ENCODE measurements at places on chromosomes 16 and 17.
A peak's percentile ranks its signal among the peaks of the same experiment; 100 is the strongest.

DNA sequence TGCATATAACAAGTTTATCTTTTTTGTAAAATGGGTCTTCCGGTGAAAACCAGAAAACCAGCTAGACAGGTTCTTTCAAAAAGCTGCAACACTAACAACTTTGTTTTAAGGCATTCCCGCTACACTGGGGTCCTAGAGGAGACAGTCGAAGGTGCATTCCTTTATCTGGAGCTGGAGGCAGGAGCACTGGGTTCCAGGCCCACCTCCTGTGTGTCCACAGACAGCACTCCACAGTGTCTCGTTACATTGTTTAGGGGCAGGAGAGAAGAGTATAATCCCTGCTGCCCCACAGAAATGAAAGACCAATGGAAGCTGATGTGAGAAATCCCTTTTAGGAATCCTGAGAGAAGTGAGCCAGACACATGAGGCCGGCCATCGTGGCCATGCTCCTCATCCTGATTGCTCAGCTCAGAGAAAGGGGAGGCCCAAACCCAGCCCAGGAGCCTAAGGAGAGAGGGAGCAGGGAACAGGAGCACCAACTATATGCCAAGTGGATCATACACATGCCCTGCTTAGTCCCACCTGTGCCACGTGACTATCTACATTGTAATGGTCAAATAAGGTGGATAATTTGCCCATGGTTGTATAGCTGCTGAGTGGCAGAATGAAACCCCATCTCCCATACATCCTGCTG, 59.5 kb downstream of the CCDC182 start:
- DNase-seq = no peak

DNA sequence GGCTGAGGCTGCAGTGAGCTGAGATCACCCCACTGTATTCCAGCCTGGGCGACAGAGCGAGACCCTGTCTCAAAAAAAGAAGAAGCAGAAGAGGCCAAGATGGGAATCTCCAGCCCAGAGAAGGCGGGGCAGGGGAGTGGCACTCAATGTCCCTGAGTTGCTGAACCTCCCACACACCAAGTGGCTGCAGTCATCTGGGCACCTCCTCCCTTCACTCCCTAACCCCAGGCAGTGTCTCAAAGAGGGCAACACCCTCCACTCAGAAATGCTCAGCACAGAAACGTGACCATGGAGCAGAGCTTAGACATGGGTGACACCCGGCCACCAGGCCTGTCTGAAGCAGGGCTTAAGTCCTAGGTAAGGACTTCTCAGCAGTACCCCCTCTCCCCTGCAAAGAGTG, 36.3 kb upstream of the BCAR1 start:
- DNase-seq = no peak

DNA sequence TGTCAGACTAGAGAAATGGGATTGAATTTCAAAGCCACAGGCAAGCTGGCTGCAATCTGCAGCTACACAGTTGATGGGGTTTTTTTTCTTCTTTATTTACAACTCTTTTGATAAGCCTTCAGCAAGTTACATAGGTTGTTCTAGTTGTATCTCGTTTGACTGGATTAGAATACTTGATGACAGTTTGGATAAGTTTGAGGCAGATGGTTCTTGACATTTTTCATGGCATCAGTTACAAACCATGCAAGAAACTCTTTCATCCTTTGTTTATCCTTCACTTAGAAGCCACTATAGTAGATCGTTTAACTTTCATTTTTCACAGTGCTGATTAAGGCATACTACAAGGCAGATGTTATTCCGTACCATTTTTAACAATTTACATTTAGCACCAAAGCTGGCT, 238.9 kb downstream of the TOX3 start:
- DNase-seq = no peak

DNA sequence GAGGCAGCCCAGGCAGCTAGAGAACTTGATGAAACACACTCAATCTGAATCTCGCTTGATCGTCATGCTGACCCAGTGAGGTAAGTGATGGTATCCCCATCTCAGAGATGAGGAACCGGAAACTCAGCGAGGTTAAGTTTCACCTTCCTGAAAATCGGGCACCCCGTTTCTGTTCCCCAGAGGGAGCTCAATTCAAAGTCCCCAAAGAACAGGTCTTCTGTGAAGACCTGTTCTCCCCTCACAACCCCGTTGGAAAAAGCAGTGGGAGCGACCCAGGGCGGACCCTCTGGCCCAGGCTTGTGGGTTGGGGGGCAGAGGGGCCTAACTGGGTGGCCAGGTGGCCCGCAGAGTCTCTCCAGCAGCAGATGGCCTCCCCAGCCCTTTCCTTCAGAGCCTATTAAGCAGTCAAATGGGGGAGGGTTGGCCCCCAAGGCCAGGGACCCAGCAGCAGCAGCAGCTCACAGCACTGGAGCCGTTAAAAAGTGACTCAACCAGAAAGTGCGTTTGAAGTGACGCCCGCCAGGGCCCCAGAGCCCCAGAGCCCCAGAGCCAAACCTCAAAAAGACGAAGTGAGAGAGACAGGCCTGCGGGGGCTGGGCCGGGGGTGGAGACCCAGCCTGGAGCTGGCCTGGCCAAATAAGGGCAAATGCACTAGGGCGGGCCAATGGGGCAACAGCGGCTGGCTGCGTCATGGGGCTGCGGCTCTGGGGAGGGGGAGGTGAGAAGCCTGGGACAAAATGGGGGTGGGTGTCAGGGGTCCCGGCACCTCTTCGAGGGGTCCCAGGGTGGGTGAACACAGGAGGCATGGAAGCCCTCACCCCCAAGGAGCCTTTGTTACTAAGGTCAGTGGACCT, 9.2 kb upstream of the TSPOAP1 start:
- no peak for DNase-seq

- no peak for DNase-seq
Observed at GRCh38 chr17:46892192-46892703, 30.7 kb upstream of the GOSR2 start.

GRCh38 chr16:6880263-6880662, 452.4 kb upstream of the RBFOX1 start:
- DNase-seq = no peak

- no peak for DNase-seq
Observed at GRCh38 chr17:81509207-81509971, 3.2 kb downstream of the ACTG1 start.

- no peak for DNase-seq
Observed at GRCh38 chr16:11683145-11683544, 14.9 kb downstream of the SNN start.

GRCh38 chr16:89320782-89321501, 103.4 kb downstream of the ZNF778 start:
- no peak for DNase-seq

- no peak for DNase-seq
Observed at GRCh38 chr16:29811896-29812665, at the start of gene PRRT2. PRRT2 (plus strand) TSS chr16:29812193; CDS start chr16:29813055, 862 bp downstream.

DNA sequence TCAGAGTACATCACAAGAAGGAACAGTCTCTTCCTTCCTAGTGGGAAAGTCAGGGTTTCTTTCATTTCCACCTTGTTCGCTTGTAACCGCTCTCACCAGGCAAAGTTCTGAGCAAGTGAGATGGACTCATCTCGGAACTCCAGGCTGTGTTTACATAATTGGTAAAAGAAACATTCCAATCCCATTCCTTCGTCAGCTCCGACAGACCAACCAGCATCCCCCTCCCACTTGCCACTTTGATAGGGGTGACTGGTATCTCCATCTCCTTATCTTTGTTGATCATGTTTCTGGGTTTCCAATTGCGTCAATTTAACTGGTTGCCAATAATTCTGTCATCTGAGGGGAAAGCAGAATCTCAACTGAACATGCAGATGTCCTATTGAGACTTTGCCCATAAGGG, 36.8 kb upstream of the LYRM9 start:
- DNase-seq = no peak

GRCh38 chr16:17403859-17404545, 66.8 kb downstream of the XYLT1 start:
- no peak for DNase-seq

GRCh38 chr16:83490073-83490472, 317.7 kb upstream of the HSBP1 start:
- DNase-seq = no peak

DNA sequence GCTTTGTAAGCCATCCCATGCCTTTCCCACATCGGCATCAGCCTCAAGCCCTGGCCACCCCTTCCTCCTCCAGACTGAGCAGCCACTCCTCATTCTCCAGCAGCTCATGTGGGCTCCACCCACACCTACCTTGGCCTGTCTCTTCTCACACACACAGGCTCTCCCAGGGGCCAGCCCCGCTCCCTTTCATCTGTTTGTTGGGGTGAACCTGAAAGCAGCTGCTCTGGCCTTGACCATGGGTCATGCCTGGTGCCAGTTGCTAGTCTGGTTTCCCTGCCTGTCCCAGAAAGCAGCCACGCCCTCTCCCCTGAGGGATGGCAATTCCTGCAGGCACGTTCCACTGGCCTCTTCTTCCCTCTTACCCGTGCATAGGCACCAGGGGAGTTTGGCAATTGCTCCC, 11.4 kb upstream of the TMEM238L start:
- no peak for DNase-seq

- DNase-seq = no peak
Observed at GRCh38 chr16:51450376-51450775, 299.3 kb upstream of the SALL1 start.

DNA sequence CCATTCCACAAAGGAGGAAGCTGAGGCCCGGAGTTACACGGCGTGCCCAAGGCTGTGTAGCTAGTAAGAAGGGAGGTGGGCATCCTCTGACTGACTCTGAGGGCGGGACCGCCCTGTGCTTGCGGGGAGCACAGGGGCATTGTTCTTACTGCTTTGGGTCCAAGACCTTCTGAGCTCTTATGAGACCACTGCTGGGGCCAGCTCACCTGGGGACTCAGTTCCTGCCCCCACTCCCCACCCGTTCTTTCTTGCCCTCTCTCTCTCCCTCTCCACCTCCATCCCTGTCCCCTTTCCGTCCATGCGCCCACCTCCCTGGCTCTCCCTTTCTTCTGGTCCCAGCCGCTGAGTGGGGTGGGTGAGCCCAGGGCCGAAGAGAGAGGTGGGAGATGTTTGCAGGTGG, 19.6 kb downstream of the CCR7 start:
- no peak for DNase-seq

GRCh38 chr17:75289832-75290337, 652 bp upstream of the SLC25A19 start:
- DNase-seq = no peak

GRCh38 chr17:35254107-35254773, 11.4 kb downstream of the SLFN5 start:
- peak; percentile 42 for DNase-seq

GRCh38 chr16:29720703-29721102, 25.1 kb downstream of the C16orf54 start:
- DNase-seq = no peak

DNA sequence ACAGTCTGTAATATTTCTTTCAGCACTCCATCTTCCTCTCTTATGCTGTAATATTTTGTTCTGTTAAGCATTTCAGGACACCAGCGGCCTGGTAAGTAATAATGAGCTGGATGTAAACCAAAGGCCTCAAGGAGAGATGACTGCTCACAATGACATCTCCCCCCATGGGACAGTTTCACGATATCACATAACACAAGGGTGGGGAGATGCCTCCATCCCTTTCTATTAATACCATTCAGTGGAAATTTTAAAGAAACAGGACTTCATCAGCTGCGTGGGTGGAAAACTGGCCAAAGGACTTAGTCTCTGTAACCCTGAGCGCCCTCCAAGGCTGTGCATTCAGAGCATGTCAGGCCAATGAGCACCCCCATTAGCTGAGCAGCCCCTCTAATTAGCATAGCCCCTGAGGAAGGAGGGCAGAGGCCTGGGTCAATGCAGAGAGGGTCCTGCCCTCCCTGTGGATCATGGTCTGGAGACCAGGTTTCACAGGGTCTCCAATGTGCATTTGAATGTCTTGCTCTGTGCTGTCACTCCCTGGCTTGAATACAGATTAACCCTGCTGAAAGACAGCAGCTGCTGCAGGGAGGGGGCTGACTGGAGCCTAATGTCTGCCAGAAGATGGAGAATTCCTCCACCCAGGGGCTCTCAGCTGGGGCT, 156.4 kb downstream of the HS3ST2 start:
- DNase-seq = no peak

DNA sequence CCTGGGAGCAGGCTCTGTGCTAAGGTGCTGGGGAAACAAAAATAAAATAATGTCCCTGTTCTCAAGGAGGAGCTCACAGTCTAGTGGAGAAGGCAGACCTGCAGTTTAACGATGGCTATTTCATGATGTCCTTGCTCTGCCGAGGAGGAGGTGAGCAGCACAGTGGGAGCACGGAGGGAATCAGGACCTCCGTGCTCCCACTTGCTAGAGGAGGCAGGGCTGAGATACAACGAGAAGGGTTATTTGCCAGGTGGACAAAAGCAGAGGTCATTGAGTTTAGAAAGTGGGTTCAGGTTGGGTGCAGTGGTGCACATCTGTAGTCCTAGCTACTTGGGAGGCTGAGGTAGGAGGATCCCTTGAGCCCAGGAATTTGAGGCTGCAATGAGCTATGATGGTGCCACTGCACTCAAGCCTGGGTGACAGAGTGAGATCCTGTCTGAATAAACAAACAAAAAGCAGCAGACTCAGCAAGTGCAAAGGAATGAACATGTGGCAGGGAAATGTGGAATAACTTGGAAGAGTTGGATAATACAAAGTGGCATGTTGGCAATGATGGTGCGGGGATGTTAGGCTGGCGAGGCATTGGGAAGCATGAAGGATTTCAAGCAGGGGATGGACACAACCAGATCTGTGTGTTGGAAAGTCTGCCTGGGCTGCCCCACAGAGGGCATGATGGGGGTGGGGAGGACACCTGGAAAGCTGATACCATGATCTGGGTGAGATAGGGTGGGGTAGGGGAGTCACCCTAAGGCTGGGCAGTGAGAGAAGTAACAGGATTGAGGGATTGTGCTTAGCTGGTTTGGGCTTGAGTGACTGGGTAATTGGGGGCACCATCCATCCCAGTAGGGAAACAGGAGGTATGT, 12.8 kb upstream of the TNS4 start:
- no peak for DNase-seq

DNA sequence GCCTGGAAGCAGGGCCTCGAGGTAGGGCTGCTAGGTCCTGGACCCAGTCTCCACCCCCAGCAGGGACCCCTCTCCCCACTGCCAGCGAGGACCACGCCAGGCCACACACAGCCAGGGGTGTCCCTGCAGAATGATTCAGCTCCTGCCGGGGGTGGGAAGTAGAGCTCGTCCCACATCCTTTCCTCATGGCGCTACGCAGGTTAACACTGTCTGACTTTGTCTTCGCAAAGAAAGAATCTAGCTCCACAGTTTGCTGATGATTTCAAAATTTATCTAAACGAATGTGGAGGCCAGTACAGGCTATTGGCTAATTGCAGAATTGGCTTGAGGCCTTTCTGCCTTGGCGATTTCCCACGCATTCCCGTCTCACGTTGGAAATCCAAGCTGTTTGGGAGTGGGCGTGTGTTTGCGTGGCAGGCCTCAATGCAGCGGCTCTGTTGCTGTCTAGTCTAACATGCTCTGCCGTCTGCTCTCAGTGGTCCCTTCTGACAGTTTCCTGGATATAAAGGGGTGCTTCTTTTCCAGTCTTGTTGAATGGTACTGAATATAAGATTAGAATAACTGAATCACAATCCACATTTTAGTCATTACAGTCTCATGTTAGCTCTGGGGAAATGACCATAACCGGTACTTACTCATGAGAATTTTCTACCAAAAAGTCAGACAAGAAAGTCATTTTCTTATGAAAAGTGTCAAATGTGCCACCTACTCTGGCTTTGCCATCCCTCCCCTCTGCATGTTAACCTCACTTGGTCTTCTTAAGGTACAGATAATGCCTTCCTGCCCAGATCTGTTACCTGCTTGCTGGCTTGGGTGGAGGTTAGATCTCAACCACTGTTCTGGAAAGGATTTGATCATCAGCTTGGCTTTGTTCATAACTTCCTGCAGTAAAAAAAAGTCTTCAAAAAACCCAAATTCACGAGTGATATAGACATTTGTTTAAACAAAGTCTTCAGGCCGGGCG, 252.4 kb downstream of the NTN1 start:
- DNase-seq = no peak

- no peak for DNase-seq
Observed at GRCh38 chr17:73371285-73371684, 59.5 kb upstream of the CDC42EP4 start.

GRCh38 chr16:52721331-52721730, 174.4 kb upstream of the TOX3 start:
- no peak for DNase-seq

Measured in HCT116 (cell line).